ENCODE measurements at places on chromosomes 1 and 21.

DNA sequence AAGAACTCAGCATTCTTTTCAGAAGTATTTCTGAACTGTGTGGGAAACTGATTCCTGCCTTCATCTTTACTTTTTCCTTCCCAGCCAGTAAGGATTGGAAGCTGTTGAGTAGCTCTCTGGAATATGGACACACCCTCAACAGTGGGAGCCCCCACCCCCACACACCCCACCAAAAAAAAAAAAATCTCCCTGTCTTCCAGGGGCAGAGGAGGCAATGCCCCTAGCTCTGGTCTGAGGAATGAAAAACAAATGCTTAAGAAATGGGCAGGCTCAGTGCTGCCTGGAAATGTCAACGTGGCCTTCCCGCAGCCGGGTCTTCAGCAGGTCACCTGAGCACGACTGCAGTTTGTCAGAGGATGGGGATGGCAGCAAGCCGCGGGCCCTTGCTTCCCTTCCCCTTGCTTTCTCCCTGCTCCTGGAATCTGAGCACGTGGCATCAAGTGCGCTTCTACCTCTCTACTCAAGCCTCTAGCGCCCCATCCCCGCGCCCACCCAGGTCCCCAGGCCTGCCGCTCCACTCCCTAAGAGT is 479 bp downstream of the RGS16 start:
- DNase-seq = no peak

- DNase-seq = no peak
These were observed 29.8 kb downstream of the CDCP2 start for GRCh38 chr1:54122992-54123391.

GRCh38 chr1:119587341-119587740 is 60.7 kb downstream of the ZNF697 start:
- DNase-seq = no peak

DNA sequence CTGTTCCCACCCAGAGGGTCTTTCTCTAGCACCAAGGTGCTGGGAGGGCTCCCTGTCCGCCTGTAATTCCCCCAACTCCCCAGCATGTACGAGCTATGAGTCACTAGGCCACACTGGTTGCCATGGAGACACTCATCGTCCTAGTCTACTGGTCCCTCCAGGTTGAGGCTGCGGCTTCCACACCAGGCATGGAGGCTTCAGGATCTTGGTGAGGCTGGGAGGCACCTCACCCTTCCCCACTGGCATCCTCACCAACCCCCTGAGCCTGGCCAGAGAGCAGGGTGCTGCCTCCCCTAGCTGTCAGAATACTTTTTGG is 75.6 kb upstream of the KAZN start:
- DNase-seq = no peak

DNA sequence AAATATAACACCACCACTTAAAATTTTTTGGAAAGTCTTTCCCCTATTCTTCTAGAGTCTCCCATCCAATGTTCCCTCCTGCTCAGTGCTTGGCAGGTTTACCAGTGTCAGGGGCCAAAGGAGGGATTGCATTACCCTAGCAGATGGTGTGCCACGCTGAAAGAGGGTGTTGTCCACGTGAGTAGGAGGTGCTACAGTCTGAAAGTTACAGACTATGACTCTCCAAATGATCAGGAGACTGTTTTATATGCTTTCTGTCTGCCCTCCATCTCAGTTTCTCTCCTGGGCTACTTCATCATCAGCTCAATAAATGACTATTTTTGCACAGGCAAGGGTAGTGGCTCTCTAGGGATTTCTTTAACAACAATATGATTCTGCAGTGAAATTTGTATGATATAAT is 31.3 kb upstream of the ANGPTL7 start:
- DNase-seq = no peak

DNA sequence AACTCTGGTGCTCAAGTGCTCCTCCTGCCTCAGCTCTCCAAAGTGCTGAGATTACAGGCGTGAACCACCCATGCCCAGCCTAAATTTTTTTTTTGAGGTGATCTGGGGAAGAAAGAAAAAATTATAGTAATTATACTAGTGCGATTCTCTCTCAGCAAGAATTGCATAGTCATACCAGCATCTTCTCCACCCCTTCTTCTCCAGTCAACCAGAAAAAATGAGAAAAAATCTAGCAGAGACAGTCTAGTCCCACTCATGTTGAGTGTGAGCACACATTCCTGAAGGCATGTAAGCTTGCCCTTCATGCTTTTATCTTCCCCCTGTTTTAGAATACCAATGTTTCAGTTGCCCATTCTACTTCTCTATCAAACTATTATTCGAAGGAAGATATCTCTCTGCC is 207.6 kb downstream of the S1PR1 start:
- no peak for DNase-seq
